ENCODE measurements at places on chromosomes 2 and 18.

DNA sequence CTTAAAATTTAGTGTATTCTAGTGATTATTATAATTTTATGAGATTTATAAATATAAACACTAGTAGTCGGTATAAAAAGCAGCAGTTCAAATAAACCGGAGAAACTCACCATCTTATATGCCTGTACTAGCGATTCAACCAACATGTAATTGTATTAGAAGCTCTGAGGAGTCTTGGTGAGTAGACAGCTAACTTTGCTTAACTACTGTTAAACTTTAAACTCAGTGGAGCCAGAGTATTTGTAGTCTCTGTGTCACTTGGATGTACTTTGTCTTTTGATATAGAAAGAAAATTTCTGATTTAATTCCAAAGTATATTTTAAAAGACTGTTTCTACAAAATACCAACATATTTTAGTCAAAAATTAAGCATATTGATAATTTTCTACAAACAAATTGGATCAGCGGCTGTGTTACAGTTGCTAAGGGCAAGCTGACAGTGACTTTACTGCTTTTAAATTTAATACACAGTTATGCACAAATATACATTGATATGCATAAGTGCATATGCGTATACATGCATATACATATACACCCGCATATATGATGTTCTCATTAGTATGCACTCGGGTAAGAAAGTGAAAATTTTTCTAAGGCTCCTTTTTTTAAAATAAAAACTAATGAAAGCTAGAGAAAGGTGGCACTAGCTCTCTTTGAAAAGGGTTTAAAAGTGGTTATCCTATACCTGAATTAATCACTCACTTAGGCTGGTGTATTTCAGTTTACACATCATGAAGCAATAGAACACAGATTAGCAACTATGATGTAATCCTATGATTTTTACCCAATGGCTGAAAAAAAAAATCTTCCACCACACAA is 374.5 kb downstream of the NCKAP5 start:
- DNase-seq: no peak

GRCh38 chr2:65465857-65466256 is 33.5 kb upstream of the SPRED2 start:
- no peak for DNase-seq

GRCh38 chr2:110858135-110858725 is 125.9 kb downstream of the ACOXL start:
- DNase-seq: peak; percentile 75

GRCh38 chr2:211982162-211982561 is 556.4 kb downstream of the ERBB4 start:
- DNase-seq: no peak

DNA sequence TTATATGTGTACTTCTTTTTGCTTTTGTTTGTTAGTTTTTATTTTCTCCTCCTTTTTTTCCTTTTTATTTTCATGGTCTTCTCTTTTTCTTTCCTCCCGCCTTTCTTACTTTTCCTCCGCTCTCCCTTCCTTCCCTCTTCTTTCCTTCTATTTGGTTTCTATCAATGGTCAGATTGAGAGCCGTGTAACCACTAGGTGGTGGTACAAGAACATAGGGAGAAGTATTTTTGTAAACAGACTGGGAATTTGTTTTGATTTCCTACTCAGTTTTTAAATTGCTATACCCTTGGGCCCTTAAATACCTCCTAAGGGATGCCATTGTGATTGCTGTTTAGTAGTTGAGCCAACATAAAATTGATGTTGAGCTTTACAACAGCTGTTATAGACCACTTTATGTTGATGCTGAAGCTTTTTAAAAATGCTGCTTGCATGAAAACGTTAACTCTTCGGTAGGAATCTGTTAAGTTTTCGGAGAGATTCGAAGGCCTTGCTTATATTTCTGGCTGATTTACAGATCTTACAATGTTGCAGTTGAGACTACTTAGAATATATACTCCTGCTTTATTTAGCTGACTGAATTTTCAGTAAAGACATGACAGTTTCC is 124.2 kb downstream of the UBE2E3 start:
- no peak for DNase-seq

DNA sequence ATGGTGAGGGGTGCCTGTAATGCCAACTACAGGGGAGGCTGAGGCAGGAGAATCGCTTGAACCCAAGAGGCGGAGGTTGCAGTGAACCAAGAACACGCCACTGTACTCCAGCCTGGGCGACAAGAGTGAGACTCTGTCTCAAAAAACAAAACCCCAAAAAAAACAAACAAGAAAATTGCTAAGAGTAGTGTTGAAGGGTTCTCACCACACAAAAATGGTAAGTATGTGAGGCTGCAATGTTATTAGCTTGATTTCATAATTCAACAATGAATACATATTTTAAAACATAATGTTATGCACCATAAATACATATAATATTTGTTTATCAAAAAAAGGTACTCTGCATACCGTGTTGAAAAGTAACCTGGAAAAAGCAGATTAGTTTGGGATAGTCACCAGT is 45.8 kb downstream of the PSMG2 start:
- no peak for DNase-seq

Measured in stimulated activated naive CD8-positive, alpha-beta T cell treated with anti-CD3 and anti-CD28 coated beads, Interleukin-15, amount 100 ng/mL, for 72 hours (primary cell).